ENCODE measurements at places on chromosomes 12 and 14.

DNA sequence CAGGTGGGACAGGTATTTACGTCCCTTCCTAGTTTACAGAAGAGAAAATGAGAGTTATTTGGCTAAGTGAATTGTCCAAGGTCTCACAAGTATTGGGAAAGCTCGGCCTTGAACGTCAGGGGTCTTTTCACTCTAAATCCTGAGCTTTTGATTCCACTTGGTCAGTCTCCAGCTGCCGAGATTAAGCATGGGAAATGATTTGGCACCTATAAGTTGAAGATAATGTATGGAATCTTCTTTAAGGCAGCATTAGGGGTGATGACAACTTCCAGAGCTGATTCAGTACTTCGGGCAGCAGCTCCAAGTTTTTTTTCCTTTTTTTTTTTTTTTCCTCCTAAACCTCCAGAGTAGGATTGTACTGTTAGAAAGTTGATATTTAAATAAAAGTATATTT, 722 bp downstream of the FAM234B start:
- DNase-seq: no peak

GRCh38 chr12:110015132-110015531, 15.9 kb downstream of the ANKRD13A start:
- no peak for DNase-seq

GRCh38 chr12:94710933-94711332, 60.6 kb upstream of the TMCC3 start:
- DNase-seq: no peak

DNA sequence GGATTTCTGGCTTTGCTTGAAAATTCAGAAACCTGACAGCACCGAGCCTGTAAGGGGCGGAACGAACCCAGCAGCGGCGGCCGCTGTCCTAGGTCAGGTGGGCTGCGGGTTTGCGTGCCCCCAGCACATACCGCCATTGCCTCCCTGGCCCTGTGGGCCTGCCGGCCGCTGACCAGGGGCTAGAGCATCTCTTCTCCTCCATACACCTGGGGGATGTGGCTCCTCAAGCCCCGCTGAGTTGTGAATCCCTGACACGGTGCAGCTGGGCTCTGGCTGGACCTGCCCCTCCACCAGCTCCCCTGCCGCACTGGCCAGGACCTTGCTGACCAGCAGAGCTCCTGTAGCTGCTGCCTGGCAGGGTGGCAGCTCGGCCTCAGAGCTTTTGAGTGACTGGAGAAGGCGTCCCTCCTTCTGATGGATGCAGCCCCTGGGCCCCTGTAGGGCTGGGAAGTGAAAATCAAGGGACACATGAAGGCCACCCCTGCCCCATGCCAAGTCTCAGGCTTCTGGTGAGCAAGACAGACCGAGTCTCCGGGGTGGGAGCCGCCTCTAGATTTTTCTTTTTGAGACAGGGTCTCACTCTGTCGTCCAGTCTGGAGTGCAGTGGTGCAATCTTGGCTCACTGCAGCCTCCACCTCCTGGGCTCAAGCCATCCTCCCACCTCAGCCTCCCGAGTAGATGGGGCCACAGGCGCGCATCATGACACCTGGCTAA, 184.9 kb upstream of the SFSWAP start:
- no peak for DNase-seq

DNA sequence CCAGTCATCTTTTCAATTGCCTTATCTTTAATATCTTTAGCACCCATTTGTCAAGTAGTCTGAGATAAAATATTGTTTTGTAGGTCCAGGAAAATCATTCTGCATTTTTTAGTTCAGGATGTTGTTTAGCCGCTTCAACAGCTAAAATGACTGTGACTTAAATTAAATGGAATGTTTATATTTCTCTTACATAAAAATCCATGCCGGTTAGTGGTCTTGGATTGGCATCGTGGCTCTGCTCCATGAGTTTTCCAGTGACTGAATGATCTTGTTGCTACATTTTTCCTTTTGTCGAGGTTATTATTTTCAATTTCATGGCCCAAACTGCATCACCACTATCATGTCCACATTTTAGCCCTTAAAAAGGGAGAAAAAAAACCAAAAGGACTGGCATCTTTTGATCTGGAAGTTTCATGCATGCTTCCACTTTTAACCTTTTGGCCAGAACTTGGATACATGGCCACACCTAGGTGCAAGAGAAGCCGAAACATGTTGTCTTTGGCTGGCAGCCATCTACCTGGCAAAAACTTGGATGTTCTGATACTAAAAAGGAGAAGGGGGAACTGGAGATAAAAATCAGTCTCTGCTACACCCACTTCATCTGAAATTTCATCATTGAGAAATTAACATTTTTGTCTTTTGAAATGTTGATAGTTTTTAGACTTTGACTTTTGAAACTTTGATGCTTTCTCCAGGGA, 142.4 kb downstream of the OTOGL start:
- DNase-seq: no peak

- no peak for DNase-seq
Observed at GRCh38 chr12:81021834-81022233, 56.0 kb upstream of the ACSS3 start.

DNA sequence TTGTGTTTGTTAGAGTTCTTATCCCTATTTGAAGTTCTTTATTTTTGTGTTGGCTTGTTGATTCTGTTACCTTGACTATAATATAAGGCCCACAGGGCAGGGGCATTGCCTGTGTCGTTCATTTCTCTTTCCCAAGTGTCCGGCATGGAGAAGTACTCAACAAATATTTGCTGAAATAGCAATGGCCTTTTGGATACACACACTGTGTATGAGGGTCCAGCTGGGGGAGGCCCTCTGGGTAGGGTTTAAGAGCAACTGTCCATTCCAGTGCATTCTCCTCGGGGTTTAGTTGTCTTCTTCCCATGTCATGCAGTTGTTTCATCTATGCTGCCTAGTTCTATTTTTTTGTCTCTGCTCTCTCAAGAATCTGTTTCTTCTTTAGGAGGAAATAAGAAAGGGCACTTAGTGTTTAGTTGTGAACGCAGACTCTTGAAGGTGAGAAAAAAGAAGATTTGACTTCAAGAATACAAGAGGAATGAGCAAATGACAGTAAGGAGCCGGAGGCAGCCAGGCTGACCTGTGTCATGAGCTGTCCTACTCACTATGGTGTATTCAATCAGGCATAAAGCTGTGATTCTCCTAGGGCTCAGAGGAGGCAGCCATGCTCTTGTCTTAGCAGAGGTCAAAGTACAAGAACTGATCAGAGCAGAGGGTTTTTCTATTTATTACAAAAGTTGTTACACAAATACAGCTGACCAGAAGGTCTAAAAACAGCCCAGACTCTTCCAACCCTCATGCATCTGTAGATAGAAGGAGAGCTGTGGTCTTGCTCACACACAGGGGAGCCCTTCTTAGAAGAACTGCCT, 10.2 kb downstream of the ERG28 start:
- no peak for DNase-seq

GRCh38 chr14:84112589-84112988, 1417.4 kb upstream of the FLRT2 start:
- no peak for DNase-seq

GRCh38 chr12:117171499-117172162, 18.6 kb downstream of the FBXO21 start:
- no peak for DNase-seq

DNA sequence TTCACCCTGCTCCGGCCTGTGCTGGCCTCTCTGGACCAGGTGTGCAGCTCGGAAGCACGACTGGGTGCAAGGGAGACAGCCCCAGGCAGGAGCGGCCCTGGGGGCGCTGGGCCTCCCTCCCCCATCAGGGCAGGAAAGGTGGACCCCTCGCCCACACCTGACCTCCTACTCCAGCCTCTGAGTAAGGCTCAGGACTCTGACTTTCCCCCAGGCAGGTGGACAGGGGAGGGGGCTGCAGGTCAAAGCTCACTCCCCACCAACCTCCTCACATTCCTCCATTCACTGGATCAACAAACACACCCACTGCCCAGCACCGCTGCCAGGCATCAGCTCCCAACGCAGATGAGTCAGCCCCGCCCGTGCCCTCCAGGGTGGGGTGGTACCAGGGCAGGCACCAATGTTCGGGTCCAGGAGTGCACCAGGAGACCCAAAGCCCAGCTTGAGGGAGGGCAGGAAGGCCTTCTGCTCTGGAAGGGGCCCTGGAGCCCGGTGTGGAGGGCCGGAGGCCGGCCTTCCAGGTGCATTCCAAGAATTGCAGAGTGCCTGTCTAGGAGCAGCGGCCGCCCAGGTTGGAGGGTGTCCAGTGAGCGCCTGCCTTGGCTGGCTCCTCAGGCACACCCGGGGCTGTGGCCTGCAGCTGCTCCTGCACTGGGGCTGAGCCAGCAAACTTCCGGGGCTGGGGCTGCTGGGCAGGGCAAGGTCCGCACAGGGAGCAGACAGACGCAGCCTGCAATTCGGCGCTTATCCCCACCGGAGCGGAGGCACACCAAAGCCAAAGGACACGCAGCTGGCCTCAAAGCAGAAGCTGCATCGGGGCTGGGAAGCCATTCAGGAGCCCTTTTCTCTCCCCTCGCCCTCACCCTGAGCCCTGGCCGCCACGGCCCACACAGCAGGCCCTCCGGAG, 1.6 kb upstream of the INF2 start:
- peak; percentile 72 for DNase-seq

DNA sequence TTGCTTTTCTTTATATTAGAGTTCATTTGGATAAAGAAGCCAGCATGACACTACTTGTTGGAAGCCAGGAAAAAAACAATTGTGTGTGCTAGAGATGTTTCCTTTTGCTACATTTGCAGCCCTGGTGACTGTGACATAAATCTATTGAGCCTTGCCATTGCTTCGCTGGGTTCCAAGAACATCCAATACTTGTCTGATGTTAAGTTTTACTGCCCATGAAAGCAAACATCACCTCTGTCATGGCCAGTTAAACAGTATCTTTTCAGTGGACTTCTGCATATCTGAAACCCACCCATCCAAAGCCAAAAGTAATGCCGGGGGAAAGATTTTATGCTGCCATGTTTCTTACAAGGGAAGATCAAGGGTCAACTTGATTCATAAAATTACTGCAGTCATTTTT, 184.0 kb downstream of the MSRB3 start:
- DNase-seq: no peak

DNA sequence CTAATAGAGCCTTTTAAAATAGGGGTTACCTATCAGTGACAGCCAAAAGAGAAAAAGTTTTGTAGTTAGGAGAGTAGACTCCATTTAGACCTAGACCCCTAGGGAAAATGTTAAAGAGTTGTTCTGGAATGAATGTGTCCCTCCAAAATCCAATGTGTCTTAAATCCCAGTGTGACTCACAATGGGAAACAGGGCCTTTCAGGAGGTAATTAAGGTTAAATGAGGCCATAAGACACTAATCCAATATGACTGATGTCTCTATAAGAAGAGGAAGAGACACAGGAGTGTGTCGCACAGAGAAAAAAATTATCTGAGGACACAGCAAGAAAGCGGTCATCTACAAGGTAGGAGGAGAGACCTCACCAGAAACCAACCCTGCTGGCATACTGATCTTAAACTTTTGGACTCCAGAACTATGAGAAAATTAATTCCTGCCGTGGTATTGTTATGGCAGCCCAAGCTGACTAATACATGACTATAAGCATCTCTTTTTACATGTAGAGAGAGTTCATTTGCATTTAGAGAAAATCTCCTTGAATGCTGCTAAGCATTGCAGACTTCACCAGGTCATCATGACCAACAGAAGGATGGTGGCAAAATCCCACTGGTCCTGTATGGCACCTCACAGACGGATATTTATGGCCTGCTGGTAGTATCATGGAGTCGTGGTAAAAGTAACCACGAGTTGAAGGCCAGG, 259.6 kb upstream of the TMTC1 start:
- no peak for DNase-seq

DNA sequence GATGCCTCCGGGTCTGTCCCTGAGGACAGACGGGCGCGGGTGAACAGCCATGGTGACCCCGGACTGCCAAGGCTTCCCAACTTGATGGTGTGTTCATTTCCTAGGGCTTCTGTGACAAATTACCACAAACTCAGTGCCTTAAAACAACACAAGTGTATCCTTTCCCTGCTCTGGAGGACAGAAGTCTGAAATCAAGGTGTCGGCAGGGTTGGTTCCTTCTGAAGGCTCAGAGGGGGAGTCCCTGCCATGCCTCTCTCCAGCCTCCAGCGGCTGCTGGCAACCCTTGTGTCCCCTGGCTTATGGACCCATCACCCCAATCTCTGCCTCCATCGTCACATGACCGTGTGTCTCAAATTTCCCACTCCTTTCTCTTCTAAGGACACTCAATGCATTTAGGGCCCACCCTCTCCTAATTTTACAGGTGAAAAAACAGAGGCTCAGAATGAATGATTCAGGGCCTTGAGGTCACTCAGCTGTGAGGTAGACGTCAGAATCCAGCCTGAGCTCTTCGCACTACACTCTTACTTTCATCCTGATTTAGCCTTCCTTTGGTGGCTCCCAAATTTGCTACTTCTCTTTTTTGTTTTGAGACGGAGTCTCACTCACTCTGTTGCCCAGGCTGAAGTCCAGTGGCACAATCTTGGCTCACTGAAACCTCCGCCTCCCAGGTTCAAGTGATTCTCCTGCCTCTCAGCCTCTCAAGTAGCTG, 45.4 kb downstream of the VCPKMT start:
- DNase-seq: no peak

DNA sequence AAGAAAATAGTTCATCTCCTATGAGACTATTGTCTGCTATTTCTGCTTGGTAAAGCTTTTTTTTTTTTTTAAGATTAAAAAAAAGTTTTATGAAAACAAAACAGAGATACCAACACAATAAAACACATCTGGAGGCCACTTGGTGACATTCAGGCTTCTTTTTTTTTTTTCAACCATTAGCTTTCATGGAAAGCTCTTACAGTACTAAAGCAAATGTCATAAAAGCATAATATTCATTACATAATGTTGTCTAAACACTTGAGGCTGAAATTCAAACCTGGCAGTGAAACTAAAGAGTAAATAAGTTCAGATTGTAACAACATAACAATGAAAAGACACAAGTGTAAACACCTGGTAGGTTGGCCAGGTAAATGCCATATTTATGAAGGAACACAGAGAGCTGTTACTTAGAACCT, 14.7 kb downstream of the PRICKLE1 start:
- peak; percentile 41 for DNase-seq

GRCh38 chr12:86799616-86800015, 543.4 kb upstream of the MGAT4C start:
- no peak for DNase-seq

GRCh38 chr14:67951529-67952135, 132.1 kb downstream of the RAD51B start:
- DNase-seq: no peak

GRCh38 chr14:94097091-94097490, 13.4 kb upstream of the IFI27 start:
- DNase-seq: no peak

GRCh38 chr12:84362552-84362897, 550.1 kb downstream of the SLC6A15 start:
- DNase-seq: no peak

- no peak for DNase-seq
Observed at GRCh38 chr14:61558271-61558670, 137.0 kb upstream of the HIF1A start.

GRCh38 chr12:75483431-75483830, 2.9 kb downstream of the GLIPR1 start:
- DNase-seq: no peak

DNA sequence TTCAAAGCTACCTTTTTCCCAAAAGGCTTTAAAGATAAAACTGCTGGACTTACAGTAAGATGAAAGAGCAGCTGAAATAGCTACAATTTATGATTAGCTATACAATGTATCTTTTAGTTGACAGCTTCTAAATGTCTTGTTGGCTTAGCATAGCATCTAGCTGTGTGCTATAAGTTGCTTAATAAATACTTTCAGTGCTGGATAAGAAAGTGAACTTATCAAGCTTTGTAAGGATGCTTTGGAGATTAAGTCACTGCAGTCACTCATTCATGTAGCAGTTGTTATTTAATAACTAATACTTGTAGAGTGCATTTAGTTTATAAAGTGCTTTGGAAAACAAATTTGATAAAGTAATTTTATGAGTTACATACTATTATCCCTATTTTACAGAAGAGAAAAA, 14.6 kb downstream of the CFAP54 start:
- DNase-seq: no peak

GRCh38 chr12:98503342-98503591, 12.1 kb upstream of the TMPO start:
- DNase-seq: peak; percentile 96
